Stimulated activated CD8-positive, alpha-beta memory T cell treated with anti-CD3 and anti-CD28 coated beads, Interleukin-15, amount 100 ng/mL, for 48 hours (primary cell): ENCODE measurements at places on chromosomes 16 and 17.

DNA sequence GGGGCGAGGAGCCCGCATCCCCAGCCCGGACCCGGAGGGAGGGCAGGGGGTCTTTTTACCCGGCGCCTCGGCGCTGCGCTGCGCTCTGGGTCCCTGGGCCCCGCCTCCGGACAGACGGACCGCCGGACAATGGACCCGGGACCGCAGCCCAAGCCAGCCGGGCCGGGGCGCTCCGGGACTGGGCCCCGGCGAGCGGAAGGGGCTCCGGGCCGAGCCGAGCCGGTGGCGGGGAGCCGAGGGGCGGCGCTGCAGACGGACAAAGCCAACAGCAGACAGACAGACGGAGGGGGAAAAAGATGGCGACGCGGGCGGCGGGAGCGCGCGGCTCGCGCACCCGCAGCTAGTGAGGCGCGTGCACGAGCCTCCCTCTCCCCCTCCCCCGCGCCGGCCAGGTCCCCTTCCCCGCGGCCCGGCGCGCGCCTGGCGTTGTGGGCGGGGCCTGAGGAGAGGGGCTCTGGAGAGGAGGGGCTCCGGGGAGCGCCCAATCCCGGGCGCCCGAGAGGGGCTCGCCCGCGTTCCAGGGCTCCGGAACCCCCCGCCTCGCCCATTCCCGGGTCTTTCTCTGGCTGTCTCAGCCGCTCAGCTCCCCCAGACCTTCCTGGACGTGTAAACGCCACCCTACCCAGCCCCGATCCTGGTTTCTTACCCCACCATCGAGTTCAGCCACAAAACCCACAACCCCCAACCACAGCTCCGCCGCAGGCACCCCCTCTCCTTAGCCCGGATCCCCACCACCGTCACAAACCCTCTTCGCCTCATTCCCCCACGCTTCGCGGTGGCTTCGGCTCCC lies at the start of gene ZNF821:
ZNF821 (minus strand) TSS at position 334 of the 790 bp plus-strand sequence. CDS start 4,236 bp downstream, outside the sequence.
- DNase-seq: peak; percentile 57

GRCh38 chr16:89365044-89365467 lies 125.3 kb downstream of the ANKRD11 start:
- no peak for DNase-seq

- DNase-seq: no peak
These were observed 325.8 kb downstream of the ABCC12 start for GRCh38 chr16:47829850-47830600.

- no peak for DNase-seq
These were observed 5.3 kb upstream of the DDX52 start for GRCh38 chr17:37648555-37648954.

DNA sequence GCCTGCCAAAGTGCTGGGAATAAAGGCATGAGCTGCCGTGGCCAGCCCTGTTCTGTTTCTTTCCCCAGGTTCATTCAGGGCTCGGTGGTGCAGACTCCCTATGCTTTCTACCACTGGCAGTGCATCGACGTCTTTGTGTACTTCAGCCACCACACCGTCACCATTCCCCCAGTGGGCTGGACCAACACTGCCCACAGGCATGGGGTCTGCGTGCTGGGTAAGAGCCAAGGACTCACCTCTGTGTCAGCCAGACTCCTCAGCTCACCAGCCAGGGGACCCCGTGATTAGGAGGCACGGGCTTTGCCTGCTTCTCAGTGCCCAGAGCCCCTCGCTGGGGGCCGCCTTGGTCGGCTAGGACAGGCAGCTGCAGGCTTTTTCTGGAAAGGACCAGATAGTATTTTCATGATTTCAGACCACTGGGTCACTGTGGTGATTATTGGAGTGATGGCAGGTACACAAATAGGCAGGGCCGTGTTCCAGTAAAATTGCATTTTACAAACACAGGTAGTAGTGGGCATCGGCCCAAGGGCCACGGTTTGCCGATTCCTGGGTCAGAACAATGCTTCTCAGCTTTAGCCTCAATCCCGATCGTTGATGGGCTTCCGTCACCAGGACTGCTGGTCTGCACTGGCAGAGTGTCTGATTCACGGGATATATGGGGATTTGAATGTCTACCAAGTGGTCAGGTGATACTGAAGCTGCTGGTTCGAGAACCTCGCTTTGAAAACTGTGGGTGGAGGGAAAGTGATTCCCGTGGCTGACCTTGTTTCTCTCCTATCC lies 5.0 kb downstream of the ENGASE start:
- DNase-seq: no peak

DNA sequence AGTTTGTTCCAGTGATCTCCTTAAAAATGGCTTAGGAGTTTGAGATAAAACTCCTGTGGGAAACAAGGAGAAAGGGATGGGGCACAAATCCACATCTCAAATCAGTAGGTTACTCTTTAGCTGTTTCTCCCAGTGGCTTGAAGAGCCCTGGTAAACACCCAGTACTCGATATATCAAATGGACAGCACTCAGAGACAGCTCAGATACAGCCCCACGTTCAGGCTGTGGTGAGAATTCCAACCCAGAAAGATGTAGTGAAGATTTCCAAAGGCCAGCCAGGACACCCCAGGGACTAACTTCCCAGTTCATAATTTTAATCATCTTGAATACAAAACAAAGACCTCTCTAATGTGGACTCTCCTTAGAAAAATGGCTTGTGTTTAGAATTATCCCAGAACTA lies 6.4 kb upstream of the VEZF1 start:
- no peak for DNase-seq

GRCh38 chr16:67932462-67932840 lies 789 bp upstream of the CTRL start:
- no peak for DNase-seq

DNA sequence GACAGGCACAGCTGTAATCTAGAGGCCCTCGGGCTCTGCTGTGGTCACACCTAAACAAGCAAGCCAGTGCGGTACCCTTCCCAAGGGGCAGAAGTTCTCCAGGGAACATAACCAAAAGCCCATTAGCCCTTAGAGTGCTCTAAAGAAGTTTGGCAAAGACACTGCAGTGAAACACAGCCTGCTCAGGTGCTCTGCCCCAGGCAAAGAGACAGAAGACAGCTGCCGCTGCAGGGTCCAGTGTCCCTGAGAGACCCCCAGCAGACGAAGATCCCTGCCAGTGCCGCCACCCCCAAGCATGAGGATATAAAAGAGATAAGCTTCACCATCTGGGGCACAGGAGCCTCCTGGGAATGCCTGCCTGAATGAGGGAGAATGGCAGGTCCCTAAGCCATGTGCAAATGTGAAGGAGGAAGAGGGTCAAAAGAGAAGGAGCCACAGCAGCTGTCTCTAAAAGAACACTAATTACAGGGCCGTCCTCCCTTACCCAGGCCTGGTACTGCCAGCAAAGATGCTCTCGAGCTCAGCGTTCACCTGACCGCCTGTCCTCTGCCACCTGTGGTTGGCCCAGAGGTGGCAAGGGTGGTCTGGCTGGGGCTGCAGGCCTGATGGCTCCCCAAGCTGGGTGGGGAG lies 29.7 kb downstream of the CUEDC1 start:
- DNase-seq: no peak

DNA sequence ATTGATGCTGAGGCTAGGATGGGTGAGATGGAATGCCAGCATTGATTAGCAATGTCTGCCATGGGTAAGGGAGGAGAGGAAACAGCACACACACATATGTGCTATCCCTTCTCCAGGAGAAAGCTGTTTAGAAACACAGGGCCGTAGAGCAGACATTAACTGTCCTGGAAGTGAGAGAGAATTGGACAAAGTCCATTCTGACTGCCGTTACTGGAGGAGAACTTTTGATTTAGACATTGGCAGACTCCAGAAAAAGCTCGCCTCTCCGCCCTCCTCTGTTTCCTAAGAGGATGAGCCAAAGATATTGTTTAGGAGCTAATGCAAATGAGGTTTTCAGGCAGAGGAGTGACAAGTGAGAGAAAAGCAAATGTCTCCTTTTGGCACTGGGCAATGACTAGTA lies 237.0 kb downstream of the HAPSTR1 start:
- no peak for DNase-seq

DNA sequence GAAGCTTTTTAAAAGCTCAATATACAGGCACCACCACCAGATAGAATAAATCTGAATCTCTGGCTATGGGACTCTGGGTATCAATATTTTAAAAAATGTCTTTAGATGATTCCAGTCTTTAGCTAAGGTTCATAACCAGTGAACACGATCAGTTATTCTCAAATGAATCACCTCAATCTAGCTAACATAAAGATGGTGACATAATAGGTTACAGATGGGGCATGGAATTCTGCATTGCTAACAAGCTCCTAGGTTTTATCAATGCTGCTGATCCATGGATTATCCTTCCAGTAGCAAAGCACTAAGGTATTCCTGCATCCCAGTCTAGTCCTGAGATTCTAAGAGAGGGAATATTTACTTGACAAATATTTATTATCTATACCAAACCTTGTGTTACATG lies 415.5 kb upstream of the CDH11 start:
- DNase-seq: no peak

GRCh38 chr17:77426676-77427386 lies 286.1 kb downstream of the SEC14L1 start:
- DNase-seq: no peak

DNA sequence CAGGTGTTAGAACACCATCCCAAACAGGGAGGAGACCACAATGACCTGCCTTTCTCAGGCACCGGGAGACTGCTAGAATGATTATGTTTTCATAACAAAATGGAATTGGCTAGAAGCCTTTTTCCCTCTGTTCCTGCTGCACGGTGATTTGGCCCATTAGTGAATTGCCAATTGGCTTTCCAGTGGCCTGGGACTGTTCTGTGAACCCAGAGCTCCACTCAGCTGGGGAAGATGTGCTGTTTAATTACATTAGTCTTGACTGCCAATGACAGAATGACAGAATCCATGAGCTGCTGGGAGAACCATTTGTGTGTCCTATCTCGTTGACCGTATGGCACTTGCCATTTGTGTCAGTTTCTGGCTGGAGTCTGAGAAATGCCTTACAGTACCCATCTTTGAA lies 242.9 kb downstream of the CDH11 start:
- no peak for DNase-seq

- DNase-seq: no peak
These were observed 23.8 kb downstream of the AKAP1 start for GRCh38 chr17:57108671-57109392.

DNA sequence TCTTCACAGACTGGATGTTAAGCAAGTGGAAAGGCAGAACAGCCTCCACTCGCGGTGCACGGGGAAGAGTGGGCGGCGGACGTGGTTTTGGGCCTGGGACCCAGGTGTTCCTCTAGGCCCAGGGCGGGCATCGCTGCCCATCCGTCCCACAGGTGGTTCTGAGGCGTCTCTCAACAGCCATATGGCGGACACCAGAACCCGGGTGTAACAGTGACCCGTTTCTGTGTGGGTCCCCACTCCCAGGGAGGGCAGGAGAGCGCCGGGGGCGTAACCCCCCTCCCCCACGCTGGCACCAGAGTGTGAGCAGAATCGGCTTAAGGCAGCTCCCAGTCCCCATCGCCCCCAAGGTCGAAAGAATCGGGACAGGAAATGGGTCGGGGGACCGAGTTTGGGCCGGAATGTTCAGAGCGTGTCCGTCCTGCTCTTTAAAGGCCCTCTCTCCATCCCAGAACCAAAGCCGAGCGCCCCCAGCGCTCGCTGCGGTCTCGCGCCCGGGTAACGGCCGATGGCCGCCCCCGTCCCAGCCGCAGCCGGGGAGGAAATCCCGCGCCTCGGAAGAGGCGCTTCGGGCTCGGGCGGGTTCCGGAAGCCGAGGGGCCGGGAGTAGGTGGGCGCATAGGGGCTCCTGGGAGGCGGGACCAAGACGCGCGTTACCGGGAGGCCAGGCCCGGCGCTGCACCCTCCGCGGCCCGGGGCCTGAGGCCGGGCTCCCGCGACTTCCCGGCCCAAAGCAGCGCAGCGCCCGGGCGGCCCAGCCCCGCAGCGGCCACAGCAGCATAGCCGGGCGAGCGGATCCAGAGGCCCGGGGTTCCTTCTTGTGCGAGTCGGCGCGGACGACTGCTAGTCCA lies at the start of gene TK2:
TK2 (minus strand) TSS at position 839 of the 848 bp plus-strand sequence; CDS start at position 778, 61 bp downstream.
- DNase-seq: peak; percentile 73
